ENCODE measurements at places on chromosomes 3 and 15. TPM values are rescaled to one million over a fixed set of nuclear protein-coding genes. Genes with fewer than 3 reads are reported as not detected.

Gene CTXND1
- under 0.01 TPM for total RNA-seq

Gene EPB42
- total RNA-seq: not detected

Gene MCCC1
- total RNA-seq: 29.1 TPM

Gene PPP2R3A
- total RNA-seq: 10.5 TPM

Gene HERC2
- total RNA-seq: 37.0 TPM

Gene SHC4
- 1.5 TPM for total RNA-seq

Gene COL6A5
- under 0.01 TPM for total RNA-seq

Gene NUTM1
- total RNA-seq: not detected

Gene GOLGA6A
- not detected for total RNA-seq

Gene TMEM212
- total RNA-seq: not detected

Gene RHCG
- not detected for total RNA-seq

Gene TMEM108
- total RNA-seq: under 0.01 TPM

Gene PAQR5
- total RNA-seq: 9.8 TPM

Gene PCLAF
- total RNA-seq: 53.2 TPM

Gene GRAMD1C
- 2.1 TPM for total RNA-seq

Gene CYP1A2
- not detected for total RNA-seq

Gene RBPMS2
- total RNA-seq: not detected

Gene CFAP100
- not detected for total RNA-seq

Gene DNAH12
- under 0.01 TPM for total RNA-seq

Gene MESP1
- total RNA-seq: 1.3 TPM

Gene SERPINI2
- not detected for total RNA-seq

Gene NR2E3
- total RNA-seq: 0.77 TPM

Gene C3orf85
- total RNA-seq: not detected

Gene SLC38A3
- not detected for total RNA-seq

Gene FSTL1
- 309 TPM for total RNA-seq

Gene CCDC13
- 0.51 TPM for total RNA-seq

Gene TRPM7
- 62.9 TPM for total RNA-seq

Gene PLA2G4F
- not detected for total RNA-seq

Gene EAF2
- total RNA-seq: 2.1 TPM

Gene TRIM42
- total RNA-seq: not detected

Gene MRAS
- total RNA-seq: 48.0 TPM

Gene CCDC39
- under 0.01 TPM for total RNA-seq

Gene SACM1L
- 41.8 TPM for total RNA-seq

Gene SIDT1
- not detected for total RNA-seq

Gene SLC51A
- total RNA-seq: not detected

Gene SYNPR
- total RNA-seq: not detected

Gene SAMMSON
- under 0.01 TPM for total RNA-seq

Gene CP
- not detected for total RNA-seq

Gene AMT
- total RNA-seq: 2.6 TPM

Gene SHF
- 3.3 TPM for total RNA-seq

Gene CNTN4
- total RNA-seq: 0.51 TPM

Gene GALNT15
- total RNA-seq: 37.7 TPM

Gene SKOR1
- 0.17 TPM for total RNA-seq

Gene OCA2
- not detected for total RNA-seq

Gene ASB14
- not detected for total RNA-seq

Gene CD86
- total RNA-seq: not detected

Gene RTP4
- total RNA-seq: 2.1 TPM

Gene MED12L
- 4.9 TPM for total RNA-seq

Gene FETUB
- not detected for total RNA-seq

Gene LXN
- total RNA-seq: 168 TPM

Gene MST1R
- 1.5 TPM for total RNA-seq

Gene MAP6D1
- total RNA-seq: 0.51 TPM
